ENCODE measurements at places on chromosomes 7 and 10. TPM values are rescaled to one million over a fixed set of nuclear protein-coding genes. Genes with fewer than 3 reads are reported as not detected.
A peak's percentile ranks its signal among the peaks of the same experiment; 100 is the strongest.

- DNase-seq: peak; percentile 60
Observed at GRCh38 chr10:29736366-29737073, 101.7 kb upstream of the SVIL start.

AGK gene
- total RNA-seq: 29.4 TPM

IL6 gene
- 14.3 TPM for total RNA-seq

KCNH2 gene
- not detected for total RNA-seq

DBNL gene
- total RNA-seq: 148 TPM

GRCh38 chr10:117005527-117006055 is 604 bp upstream of the SHTN1 start:
- DNase-seq: peak; percentile 5

ADRB1 gene
- total RNA-seq: not detected

DNA sequence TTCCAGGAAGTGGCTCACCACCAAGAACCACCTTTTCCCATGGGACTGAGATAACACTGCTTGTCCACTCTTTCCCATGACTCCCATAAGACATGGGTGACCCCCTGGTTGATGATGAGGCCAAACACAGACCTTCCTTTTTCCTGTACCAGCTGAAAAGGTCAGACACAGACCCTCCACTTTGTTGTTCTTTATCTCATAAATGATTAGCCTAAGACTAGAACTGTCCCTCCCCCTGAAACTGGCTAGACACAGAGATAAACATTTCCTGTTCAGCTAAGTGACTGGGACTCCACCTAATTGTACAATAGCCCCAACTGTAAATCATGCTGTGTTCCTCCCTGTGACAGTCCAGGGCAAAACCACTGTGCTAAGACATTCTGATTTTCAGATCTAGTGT is 8.2 kb upstream of the NRG3 start:
- no peak for DNase-seq

DNA sequence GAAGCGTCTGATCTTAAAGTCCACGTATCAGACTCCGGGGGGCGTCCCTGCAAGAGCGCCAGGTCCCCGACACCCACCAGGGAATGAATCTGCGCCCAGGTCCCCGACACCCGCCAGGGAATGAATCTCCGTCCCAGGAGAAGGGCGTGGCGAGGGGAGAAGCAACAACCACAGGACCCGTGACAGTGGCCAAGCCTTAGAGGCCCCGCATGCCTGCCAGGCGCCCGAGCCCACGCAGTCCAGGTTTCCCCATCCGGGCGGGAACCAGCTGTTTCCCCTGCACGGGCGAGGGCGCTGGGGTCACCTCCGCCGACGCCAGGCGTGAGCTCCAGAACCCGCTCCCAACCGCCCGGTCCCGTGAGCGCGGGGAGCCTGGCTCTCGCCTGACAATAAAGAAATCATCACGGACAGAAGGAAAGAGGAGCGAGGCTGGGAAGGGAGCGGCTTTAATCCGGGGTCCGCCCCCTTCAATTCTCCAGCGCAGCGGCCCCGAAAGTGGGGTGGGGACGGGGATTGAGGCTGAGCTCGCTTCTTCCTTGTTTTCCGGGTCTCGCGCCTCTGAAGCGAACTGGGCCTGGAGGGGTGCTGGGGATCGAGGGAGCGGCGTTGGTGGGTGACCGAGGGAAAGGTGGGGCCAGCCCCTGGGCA is 29.0 kb upstream of the BMS1 start:
- peak; percentile 31 for DNase-seq

DNA sequence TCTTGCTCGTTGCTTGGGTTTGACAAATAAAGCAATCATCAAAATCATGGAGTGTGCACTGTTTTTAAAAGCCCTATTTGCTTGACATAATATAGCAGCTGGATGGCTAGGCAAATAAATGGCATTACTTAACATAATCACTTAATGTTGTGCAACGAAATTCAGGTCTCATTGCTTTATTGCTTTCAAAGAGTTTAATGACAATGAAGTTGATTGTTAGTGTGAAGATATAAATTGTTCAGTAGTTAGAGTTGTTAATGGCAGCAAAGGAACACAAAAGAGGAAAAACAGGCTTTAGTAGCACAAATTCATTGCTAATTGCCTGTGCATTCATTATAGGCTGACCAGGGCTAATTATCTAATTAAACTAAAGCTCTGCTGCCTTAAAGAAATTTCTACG is 7.6 kb upstream of the ADO start:
- no peak for DNase-seq

LSM5 gene
- 86.7 TPM for total RNA-seq

CABCOCO1 gene
- not detected for total RNA-seq

SHH gene
- total RNA-seq: not detected

- peak; percentile 51 for DNase-seq
Observed at GRCh38 chr10:49539320-49539885, 482 bp upstream of the ERCC6 start.

GIMAP6 gene
- total RNA-seq: 0.48 TPM

- DNase-seq: no peak
Observed at GRCh38 chr10:75418293-75418692, 13.1 kb upstream of the LRMDA start.

GPR37 gene
- total RNA-seq: 0.20 TPM

- DNase-seq: no peak
Observed at GRCh38 chr10:62224606-62225005, 44.0 kb downstream of the RTKN2 start.

DNA sequence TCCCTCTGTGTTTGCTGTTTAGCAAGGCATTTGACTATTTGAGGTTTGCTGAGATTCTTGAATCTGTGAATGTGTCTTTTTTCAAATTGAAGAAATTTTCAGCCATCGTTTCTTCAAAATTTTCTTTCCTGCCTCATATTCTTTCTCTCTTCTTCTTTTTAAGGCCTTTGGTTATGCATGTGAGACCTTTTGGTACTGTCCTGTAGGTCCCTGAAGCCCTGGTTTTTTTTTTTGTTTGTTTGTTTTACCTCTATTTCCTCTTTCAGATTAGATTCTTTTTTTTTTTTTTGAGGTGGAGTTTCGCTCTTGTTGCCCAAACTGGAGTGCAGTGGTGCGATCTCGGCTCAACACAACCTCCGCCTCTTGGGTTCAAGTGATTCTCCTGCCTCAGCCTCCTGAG is 45.3 kb downstream of the MLLT10 start:
- DNase-seq: no peak

GRCh38 chr10:131662851-131663250 is 238.0 kb upstream of the PPP2R2D start:
- DNase-seq: no peak

SFXN2 gene
- 1.4 TPM for total RNA-seq

MRPL43 gene
- 79.8 TPM for total RNA-seq

- DNase-seq: no peak
Observed at GRCh38 chr7:36423633-36424032, 34.0 kb downstream of the ANLN start.

DNA sequence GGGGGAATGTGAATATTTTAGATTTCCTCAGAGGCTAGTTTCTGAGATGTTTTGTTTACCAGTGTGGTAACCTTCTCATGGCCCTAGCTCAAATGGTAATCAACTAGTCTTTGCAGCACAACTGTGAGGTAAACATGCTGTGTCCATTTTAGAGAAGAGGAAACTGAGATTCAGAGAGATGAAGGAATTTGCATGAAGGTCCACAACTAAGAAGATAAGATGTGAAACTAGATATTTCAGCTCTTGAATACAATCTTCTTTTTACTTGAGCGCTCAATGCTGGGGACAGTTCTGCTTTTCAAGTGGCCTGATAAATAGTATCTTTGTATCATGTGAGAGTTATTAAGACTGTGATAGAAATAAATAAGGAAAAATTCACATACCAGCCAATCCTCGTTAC is 245.4 kb downstream of the AUTS2 start:
- DNase-seq: no peak

DNA sequence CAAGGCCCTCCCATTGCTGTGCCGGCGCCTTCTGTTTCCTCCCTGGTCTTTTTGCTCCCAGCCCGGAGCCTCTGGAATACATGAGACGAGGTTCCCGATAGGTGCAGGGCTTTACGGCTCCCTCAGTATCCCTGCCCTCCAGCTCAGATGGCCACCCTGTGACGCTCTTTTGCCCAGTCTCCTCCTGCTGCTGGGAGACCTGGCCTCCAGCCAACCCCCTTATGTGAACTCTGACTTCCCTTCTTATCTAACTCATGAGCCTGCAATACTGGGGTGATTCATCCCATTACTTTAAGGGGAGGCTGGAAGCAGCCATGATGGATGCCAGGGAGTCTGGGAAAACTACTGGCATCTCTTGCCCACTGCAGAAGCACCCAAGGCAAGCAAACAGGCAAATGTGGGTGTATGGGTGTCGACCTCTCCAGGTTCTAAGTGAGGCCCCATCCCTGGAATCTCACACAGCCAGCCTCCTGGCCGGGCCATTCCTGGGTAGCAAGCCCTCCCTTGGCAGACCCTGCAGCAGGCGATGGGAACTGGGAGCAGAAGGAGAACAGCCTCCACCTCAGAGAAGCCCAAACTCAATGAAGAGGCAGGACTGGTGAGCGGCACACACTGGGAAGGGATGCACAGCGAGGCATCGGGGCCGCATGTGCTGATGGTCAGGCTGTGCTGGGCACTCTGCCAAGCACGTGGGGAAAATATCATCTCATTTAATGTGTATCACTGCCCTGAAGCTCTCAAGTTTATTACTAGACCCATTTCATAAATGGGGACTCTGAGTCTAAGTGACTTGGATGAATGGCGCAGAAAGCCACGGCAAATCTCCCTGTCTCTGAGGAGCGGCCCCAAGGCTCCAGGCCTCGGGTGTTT is 97.5 kb downstream of the FAM53B start:
- peak; percentile 60 for DNase-seq

- no peak for DNase-seq
Observed at GRCh38 chr7:116955801-116956476, 2.6 kb downstream of the ST7 start.

DNA sequence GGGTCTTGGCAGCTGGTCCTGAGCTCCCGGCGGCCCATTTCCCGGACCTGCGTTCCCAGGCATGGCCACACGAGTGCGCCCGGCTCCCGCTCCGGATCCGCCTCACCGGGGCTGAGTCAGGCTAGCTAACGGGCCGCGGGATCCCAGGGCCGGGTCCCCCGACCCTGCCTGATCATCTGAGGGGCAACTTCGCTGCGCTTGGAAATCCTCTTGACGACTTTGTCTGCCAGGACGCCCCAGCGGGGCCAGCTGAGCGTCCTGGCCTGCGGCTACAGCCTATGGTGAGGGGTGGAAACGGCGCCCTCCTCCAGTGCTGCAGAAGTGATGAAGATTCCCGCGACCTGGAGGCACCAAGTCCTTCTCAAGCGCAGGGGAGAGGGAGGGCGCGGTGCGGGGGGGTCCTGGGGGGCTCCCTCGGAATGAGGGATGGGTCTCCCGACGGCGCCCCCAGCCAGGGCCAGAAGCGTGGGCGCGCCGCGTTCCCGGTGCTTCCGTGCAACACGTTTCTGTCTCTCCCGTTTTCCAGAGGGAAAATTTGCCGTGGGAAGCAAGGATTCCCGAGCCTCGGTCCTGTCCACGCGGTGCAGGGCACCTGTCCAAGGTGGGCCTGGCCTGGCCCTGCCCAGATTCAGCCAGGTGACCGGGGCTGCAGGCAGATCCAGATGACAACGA is 212.4 kb downstream of the CCSER2 start:
- peak; percentile 53 for DNase-seq

DNA sequence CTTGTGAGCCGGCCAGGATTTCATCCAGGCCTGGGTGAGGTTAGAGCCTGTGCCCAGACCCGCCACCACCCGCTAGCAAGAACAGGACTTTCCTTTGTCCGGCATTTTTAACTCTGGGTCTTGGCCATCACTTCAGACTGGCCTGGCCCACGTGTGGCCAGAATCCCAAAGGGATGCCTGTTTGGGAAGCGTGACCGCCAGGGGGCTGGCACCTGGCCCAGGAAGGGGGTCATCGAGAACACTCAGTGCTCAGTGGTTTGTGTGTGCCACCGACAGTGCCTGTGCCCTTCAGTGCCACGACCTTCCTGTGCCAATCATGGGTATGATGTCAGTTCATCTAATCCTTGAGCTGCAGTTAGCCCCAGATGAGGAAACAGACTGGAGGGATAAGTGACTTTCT is 85.0 kb downstream of the ZMIZ1 start:
- DNase-seq: peak; percentile 53

DNA sequence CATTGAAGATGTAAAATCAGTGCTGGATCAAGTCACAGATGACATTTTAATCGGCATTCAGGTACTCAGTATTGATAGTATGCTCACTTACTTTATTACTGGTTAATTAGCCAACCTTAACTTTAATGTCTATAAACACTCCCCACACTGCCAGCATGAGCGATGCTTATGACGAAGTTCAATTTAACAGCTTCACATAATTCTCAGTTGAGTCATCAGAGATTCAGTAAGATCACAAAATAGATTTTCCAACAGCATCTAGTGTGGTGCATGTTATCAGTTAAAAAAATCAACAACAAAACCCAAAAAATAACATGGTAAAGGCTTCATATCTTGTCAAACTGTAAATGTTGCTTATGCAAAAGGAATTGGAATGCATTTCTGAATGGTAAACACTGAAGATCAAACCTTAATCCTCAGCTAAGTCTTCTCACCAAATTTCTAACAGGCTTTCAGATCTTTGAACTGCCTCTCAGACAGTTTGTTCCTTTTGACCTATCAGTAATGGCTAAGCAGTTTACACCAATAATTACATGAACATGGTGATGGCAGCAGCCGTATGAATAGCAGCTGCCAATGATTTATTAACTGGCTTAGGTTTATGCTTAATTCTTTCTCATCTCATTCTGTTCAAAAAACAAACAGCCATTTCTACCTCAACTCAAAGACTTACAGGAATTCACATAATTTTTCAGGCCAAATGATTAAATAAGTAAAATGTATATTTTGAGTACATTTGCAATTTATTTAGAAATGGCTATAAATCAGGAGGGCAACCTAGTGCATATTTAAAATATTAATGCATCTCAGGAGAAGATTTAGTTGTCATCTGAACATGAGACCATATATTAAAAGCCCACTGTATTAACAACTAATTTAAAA is 98.5 kb downstream of the CABCOCO1 start:
- DNase-seq: peak; percentile 79

All from RPMI7951 (cell line).